ENCODE measurements at places on chromosomes 2 and 18. TPM values are rescaled to one million over a fixed set of nuclear protein-coding genes. Genes with fewer than 3 reads are reported as not detected.

- H3K4me1 ChIP-seq, result no peaks in the 10 kb centered on the region
- no peak overlapping the region for H3K27ac ChIP-seq
- DNase-seq, result no peak
- H3K36me3 ChIP-seq, result no peaks in the 10 kb centered on the region
Observed at GRCh38 chr2:460861-461260, 173.0 kb upstream of the ALKAL2 start.

- H3K27me3 ChIP-seq, result no peaks in the 10 kb centered on the region
- H3K36me3 ChIP-seq, result no peaks in the 10 kb centered on the region
- no peak overlapping the region for H3K27ac ChIP-seq
- DNase-seq, result no peak
Observed at GRCh38 chr2:20209373-20210109, 15.4 kb downstream of the SDC1 start.

- no peak overlapping the region for H3K4me3 ChIP-seq
- H3K27me3 ChIP-seq, result no peaks in the 10 kb centered on the region
- H3K4me1 ChIP-seq, result no peaks in the 10 kb centered on the region
- no peak for DNase-seq
- no peaks in the 10 kb centered on the region for H3K36me3 ChIP-seq
- H3K27ac ChIP-seq, result no peak overlapping the region
Observed at GRCh38 chr2:110807522-110807921, 75.1 kb downstream of the ACOXL start.

GRCh38 chr2:50773211-50773932 is 258.6 kb downstream of the NRXN1 start:
- no peak overlapping the region for H3K27ac ChIP-seq
- no peaks in the 10 kb centered on the region for H3K36me3 ChIP-seq
- no peaks in the 10 kb centered on the region for H3K4me1 ChIP-seq
- H3K27me3 ChIP-seq, result no peaks in the 10 kb centered on the region
- DNase-seq, result no peak
- no peak overlapping the region for H3K4me3 ChIP-seq

The TTC39C gene
- 68.3 TPM for total RNA-seq

DNA sequence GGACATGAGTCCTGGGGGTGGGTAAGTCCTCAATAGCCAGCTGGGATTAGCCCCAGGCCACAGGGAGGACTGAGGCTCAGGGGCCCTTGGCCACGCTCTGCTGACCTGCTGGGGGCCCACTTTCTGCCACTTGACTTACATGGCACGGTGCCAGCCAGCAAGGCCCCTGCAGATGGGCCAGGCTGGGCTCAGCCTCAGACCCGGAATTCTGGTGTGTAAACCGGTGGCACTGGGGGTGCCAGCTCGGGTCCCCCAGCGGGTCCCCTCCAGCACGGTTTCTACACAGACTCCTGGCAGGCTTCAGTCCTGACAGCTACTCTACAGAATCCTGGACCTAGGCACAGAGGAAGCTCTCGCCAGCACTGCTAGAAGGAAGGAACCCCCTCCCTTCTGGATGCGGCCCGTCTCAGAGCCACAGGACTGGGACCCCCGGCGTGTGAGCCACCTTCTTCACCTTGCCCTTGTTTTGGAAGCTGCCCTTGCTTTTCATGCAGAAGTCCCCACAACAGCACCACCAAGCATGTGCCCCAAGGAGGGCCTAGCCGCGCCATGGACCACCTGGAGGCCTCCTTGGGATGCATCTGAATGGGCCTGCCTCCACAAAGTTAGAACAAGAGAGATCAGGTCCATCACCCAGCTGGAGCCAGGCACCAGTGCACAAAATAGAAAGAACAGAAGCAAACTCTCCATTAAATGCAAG is 8.0 kb downstream of the HDAC4 start:
- no peak overlapping the region for H3K27ac ChIP-seq
- no peaks in the 10 kb centered on the region for H3K36me3 ChIP-seq

All from testis (tissue), 5 donors.